ENCODE measurements at places on chromosomes 1 and 21. TPM values are rescaled to one million over a fixed set of nuclear protein-coding genes. Genes with fewer than 3 reads are reported as not detected.

- DNase-seq: no peak
Measured at GRCh38 chr1:221335161-221336101, 406.5 kb downstream of the DUSP10 start.

DNA sequence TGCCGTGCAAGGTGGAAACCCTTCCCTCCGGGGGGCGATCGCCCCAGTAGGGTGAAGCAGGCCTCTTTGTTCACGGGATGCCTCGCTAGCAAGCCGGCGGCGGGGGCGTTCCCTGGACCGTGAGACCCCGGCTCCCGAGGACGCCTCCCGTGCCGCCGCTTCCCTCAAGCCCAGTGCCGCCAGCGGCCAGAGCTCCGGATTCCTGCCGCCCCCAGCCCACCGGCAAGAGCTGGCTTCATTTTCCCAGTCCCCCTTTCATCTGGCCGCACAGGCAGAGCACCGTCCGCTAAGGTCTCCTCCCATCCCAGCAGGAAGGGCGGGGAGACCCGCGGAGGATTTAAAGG is 16.3 kb downstream of the IER5 start:
- DNase-seq: no peak

GRCh38 chr1:102776071-102776470 is 332.3 kb downstream of the COL11A1 start:
- DNase-seq: no peak

FBLIM1 gene
- not detected for total RNA-seq

DNA sequence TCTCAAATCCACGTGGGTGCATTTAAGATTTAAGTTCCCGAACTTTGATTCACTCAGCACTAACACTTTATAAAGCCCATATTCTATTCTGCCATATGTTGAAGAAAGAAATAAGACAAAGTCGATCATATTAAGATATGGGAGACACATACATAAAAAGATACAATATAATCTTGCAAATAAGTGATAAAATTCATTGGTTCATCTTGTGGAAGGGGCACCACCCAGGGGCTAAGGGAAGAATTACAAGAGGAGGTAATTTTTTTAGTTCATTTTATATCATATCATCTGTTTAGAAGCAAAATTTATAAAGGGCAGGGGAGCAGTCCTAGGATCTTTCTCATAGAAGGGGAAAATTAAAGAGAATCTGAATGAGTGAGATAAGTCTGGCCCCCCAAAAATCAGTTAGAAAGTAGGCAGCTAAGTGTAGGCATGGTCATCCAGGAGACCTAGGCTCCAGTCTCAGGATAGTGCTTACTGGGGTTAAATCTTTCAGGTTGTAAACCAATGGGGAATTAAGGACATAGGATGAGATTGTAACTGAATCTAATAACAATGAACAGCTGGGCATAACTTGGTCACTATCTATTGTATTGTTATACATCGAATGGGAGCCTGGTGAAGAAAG is 124.2 kb upstream of the L1TD1 start:
- no peak for DNase-seq

CBR3 gene
- total RNA-seq: 25.8 TPM

OR2L2 gene
- total RNA-seq: 0.05 TPM

POMGNT1 gene
- total RNA-seq: 67.0 TPM

DNA sequence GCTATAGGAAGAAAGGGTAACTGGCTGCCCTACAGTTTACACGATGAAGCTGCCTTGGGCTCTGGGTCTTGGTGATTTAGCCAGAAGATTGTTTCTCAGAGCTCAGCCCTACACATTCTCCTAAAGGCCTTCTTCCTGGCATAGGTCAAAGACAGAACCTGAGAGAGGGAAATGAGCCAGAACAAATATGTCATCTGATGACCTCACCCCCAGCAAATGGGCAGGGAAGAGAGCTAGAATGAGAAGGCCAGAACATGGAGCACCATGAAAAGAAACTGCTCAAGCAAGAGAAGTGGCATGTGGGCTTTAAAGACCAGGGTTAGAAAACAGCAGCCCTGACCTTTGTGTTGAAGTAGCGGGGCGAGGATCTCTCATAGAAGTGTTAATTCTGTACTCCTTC is 5.5 kb upstream of the ILDR2 start:
- DNase-seq: no peak

DMBX1 gene
- not detected for total RNA-seq

- DNase-seq: no peak
Measured at GRCh38 chr21:41670056-41670805, 96.6 kb downstream of the RIPK4 start.

- DNase-seq: no peak
Measured at GRCh38 chr1:43764581-43764980, 57.2 kb downstream of the ST3GAL3 start.

DNA sequence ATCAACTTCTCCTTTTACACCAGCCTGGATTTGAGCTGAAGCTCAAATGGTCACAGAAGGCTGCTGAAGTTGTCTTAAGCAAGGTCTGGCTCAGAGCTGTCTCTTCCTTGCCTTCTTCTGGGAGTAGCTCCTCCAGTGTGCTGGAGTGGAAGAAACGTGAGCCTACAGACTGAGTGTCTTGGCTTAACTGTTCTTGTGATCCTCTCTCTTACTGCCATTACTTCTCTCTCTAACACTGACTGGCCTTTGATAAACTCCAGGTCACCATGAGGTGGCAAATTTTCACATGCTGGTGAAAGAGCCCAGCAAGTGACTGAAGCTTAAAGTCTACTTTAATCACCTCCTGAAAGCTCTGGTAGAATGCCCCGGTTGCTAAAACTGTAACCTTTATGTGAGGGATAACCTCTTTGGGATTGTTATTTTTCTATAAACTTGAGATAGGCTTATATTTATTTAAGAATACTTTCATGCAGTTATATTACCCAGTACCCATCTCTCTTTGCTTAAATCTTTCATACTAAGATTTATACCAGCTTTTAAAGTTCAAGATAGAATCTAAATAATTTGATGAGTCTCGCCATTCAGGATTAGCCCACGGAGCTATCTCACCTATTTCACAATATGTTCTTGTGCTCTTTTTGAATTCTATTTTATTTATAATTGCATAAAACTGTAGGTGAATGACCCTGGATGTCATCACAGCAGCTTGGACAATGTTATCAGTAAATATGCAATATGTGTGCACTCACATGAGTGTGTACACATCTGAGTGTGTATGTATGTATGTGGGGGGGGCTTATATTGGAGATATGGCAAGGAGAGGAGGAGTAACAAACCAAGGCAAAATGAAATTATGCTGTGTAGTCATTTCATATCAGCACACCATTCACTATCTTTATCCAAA is 924.0 kb downstream of the LTN1 start:
- no peak for DNase-seq

- no peak for DNase-seq
Measured at GRCh38 chr1:225777058-225777582, 506 bp upstream of the SRP9 start.

S100B gene
- total RNA-seq: not detected

VANGL2 gene
- not detected for total RNA-seq

ABCA4 gene
- not detected for total RNA-seq

CFAP57 gene
- total RNA-seq: 0.16 TPM

- no peak for DNase-seq
Measured at GRCh38 chr1:174964972-174965361, 34.8 kb upstream of the CACYBP start.

DNA sequence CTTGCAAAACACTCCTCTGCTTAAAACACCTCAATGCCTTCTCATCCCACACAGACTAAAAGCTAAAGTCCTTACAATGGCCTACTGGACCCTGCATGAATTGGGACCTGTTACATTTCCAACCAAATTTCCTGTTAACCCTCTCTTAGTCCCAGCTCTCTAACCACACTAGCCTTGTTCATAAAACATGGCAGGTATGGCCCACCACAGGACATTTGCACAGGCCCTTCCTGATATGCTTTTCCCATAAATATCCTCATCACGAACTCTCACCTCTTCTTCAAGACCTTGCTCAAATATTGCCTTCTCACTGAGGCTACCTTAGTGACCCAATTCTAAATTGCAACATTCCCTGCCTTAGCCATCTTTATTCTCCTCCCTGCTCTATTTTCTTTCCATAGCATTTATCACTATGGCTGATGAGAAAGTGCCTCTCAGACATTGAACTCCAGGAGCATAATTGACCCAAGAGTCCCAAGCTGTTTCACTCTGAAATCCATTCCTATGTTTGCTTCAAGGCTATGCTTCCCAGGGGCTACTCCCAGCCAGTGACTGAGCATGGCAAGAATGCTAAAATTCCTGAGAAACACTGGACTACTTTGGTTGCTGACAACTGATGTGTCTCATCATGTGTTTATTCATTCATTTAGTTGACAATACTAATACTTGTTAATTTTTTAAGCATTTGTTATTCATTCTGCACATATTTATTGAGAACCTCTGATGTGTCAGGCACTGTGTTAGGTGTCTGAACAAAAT is 2.7 kb upstream of the PALMD start:
- no peak for DNase-seq

- no peak for DNase-seq
Measured at GRCh38 chr21:16418226-16418625, 688.4 kb downstream of the USP25 start.

- no peak for DNase-seq
Measured at GRCh38 chr1:236140705-236141446, 1.5 kb upstream of the GPR137B start.

DNA sequence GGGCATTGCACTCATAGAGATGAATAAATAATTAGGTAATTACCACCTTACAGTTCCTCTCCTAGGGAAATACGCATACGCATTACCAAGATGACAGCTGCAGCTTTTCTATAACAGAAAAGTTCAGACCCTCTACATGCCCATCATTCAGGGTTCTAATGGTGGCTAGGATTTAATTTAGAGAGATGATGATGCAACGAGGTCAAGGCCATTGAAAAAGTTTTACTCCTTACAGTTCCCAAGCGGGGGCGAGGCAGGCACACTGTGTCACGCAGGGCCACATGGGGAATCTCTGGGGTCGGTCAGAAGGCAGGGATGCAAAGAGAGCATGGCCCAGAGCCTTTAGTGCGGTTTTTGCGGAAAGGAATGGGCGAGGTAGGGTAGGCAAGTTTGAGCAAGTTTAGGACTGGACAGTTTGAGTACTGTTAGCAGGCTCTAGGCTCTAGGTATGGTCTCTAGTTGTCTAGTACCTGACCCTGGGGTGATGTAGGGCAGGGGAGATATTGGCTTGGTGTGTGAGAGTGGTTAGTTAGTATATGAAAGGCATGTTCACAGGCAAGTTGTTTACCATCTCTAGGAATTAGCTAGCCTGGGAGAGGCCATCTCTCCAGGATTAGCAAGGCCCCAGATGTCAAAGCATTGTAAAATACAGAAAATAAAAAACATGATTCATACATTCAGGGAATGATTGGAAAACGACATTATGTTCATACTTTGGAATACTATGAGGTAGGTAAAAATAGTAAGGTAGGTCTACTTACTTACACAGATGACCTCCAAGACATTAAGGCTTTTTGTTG is 29.6 kb upstream of the ID3 start:
- no peak for DNase-seq

DNA sequence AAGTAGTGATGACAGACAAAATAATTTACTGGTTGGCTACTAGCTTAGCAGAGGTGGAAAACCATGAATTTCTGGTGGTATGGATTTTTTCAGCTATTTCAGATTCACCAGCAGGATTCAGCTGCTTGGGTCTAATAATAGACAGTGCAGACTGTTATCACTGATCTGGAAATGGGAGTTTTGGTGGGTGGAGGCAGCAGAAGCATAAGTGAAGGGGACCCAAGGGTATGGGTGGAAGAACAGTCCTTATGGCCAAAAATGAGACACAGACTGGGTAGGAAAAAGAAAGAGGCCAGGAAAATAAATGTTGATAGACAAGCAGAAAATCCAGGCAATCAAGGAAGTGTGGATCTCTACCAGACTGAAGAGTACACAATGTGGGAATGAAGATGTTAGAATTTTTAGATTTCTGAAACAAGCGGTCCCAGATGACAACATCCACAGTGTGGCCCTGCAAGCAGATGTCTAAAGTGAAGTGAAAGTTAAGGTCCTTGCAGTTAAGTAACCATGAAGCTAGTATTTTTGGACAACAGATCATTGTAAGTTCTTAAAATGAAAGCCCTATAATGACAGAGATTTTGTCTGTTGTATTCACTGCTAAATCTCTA is 24.7 kb downstream of the LYST start:
- no peak for DNase-seq

GRCh38 chr1:12114340-12114683 is 51.2 kb downstream of the TNFRSF8 start:
- DNase-seq: no peak

GSTM5 gene
- total RNA-seq: 0.46 TPM

DCST2 gene
- 0.80 TPM for total RNA-seq

GPA33 gene
- not detected for total RNA-seq

NCF2 gene
- total RNA-seq: 2.6 TPM

ANGPTL3 gene
- total RNA-seq: not detected

DNA sequence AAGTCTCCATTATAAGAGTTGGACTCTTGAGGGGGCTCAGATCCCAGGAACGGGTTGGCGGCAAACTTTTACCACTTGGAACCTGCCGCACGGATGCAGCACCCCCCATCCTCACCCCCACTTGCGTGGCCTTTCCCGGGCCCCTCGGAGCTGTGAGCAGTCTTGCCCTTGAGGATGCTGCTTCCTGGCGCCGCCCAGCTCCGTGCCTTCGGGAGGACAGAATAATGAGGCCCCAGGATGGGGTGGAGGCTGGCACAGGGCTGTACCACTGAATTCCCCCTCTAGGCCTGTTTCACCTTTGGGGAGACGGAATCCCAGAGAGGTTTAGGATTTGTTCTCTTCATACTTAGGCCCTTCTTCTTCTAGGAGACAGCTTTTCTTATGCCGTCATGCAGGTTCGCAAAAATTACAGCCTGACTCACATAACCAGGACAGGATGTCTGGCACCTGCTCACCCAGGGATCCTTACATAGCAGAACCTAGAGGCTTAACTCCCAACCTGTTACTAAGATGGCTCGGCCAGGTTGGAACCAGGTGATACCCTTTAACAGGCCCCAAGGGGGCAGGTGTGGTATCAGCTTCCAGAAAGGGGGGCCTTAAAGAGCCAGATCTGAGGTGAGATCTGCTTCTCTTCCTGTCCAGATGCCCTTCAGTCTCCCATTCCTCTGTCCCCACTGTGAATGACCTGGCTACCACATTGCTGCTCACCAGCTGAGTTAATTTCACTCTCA is 1.5 kb downstream of the TRNP1 start:
- no peak for DNase-seq

DNA sequence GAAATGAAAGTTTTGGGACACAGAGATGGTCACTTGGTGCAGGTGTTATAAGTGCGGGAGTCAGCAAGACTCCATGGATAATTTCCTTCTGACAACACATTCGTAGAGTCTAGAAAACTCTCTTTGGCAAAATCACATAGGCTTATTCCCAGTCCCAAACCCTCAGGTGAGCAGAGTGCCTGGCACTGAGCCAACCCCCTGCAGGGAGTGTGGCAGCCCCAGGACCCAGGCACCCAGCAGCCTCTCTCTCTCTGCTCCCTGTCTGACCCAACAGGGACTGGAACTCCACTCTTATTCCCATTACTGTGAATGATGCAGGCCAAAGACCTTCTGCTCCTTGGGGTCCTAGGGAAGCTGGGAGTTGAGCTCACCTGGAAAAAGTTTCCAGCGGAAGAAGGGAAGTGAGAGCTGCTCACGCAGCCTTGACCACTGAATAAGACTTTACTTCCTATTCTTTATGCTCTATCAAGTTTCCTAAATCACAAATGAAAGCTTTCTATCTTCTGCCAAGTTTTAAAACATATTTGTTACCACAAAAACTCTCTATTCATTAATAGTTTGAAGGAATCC is 132.6 kb upstream of the ETV3 start:
- no peak for DNase-seq

GRCh38 chr1:3329640-3330281 is 124.7 kb upstream of the ARHGEF16 start:
- no peak for DNase-seq
